ENCODE measurements at places on chromosomes 5 and 9.

- no peak for DNase-seq
These were observed 155.8 kb downstream of the DAB2IP start for GRCh38 chr9:121807069-121807822.

DNA sequence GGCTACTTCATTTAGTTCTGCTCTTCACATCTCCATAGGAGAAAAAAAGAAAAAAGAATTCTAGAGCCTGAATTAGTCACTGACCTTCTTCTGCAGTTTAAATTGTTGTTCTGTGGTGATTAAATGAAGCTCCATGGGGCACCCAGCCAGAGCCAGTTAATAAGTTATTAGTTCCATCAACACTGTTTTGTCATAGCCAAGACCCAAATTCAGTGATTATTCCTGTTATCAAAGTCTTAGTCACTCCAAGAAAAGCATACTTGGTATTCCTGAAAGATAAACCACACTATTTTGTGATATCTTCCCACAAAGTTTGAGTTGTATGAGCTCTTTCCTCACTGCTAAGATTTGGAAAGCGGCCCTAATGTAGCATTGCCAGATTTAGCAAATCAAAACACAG, 134.8 kb upstream of the RGMB start:
- DNase-seq: no peak

GRCh38 chr5:90641528-90641927, 82.9 kb downstream of the ADGRV1 start:
- DNase-seq: no peak

DNA sequence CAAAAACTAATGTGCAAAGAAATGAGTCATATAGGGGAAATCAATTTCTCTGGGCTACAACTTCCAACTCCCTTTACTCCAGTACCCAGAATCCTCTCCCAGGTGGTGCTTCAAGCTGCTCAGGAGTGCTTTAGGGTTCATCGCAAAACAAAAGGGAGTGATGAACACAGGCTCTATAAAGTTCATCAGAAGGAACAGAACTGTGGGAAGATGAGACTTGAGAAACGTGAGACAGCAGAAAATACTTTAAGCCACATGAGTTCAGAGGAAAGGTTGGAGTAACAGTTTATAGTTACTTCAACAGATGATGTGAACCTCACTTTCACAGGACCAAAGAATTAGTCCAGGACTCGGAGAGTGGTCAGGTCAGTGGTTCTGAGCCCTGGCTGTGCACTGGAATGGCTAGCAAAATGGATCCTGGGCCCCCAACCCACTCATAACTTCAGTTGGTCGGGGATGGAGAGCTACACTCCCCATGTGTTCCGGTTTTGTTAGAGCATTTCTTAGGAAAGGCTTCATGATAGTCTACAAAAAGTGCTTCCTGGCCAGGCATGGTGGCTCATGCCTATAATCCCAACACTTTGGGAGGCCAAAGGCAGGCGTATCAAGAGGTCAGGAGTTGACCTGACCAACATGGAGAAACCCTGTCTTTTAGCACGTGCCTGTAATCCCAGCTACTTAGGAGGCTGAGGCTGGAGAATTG, 4.3 kb downstream of the RPL12 start:
- no peak for DNase-seq

DNA sequence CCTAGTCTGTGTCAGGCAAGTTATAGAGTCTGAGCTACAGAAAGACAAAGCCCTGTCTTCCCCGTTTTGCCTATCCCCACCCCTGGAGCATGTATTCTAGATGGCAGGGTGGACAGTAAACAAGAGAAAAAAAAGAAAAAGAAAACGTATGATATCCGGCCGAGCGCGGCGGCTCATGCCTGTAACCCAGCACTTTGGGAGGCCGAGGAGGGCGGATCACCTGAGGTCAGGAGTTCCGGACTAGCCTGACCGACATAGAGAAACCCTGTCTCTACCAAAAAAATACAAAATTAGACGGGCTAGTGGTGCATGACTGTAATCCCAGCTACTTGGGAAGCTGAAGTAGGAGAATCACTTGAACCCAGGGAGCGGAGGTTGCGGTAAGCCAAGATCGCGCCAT, 523.0 kb upstream of the CDH9 start:
- DNase-seq: no peak

GRCh38 chr9:34419716-34420504, 38.5 kb downstream of the FAM219A start:
- no peak for DNase-seq

DNA sequence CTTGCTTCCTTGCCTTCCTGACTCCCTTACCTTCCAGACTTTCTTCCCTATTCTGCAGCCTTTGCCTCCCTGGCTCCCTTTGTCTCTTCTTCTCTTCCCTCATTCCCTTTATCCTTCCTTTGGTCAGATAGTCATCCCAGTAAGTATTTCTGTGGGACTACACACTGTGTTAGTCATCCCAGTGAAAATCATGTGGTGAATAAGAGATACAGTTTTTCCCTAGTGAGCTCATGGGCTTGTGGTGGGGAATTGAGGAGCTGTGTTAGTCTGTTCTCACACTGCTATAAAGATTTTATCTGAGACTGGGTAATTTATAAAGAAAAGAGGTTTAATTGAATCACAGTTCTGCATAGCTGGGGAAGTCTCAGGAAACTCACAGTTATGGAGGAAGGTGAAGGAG, 109.8 kb upstream of the EDIL3 start:
- DNase-seq: no peak

GRCh38 chr5:170252720-170253350, 20.1 kb downstream of the C5orf58 start:
- no peak for DNase-seq

GRCh38 chr5:132506094-132506692, 15.6 kb upstream of the IRF1 start:
- DNase-seq: no peak

GRCh38 chr5:130541617-130542221, 623.3 kb downstream of the HINT1 start:
- no peak for DNase-seq

GRCh38 chr5:77630114-77630680, 8.3 kb downstream of the OTP start:
- DNase-seq: no peak

DNA sequence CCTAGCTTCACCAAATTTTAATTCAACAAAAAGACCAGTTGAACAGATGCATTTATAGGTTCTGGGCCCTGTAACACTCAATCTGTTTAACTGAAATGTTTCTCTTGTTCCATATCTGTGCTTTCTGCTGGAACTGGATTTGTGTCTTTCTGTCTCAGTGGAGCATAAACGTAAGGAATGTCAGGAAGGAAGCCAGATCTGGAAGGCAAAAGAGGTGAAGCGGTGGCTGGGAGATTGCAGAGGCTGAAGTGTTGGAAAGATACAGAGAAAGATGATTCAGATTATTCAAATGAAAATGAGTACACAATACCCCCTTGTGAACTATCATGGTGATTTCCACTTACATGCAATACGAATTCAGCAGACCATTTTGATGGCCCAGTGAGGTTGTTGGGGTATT, 406.8 kb downstream of the BRINP1 start:
- DNase-seq: no peak

GRCh38 chr9:77013932-77014596, 5.4 kb upstream of the FOXB2 start:
- DNase-seq: no peak

- DNase-seq: no peak
These were observed 512.9 kb downstream of the NTRK2 start for GRCh38 chr9:85182383-85182782.

DNA sequence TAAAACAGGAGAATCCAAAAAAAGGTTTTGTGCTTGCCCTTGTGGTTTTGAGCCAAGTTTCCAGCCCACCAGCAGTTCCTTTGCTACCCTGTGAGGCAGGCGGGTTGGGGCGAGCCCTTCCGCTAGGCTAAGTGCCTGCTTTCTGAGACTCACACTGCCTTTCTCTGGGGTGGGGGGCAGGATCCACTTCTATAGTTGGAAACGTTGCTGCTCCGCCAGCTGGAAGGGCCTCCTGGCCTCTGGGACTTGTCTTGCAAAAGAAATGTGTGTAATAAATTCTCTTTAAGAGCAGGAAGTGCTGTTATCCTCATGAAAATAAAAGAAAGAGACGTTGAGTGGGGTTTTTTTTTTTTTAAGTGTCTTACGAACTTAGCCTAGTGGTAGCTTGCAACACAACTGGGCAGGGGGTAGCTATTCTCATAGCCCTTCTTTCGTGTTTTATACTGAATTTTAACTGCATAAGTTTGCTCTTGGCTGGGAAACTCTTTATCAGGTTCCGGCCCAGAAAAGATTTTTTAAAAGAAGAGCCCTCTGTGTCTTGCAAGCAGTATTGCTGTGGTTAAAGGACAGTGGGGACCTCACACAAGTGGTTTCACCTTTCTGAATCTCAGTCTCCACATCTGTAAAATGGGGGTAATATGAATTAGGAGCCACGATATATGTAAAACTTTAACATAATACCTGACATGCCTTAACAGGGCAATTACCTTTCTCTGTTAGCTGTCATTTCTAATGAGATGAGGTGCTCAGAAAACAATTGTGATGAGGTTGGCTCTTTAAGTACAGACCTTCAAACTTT, 19.8 kb downstream of the JADE2 start:
- DNase-seq: no peak

- no peak for DNase-seq
These were observed 9.6 kb upstream of the BTNL8 start for GRCh38 chr5:180889381-180889780.

DNA sequence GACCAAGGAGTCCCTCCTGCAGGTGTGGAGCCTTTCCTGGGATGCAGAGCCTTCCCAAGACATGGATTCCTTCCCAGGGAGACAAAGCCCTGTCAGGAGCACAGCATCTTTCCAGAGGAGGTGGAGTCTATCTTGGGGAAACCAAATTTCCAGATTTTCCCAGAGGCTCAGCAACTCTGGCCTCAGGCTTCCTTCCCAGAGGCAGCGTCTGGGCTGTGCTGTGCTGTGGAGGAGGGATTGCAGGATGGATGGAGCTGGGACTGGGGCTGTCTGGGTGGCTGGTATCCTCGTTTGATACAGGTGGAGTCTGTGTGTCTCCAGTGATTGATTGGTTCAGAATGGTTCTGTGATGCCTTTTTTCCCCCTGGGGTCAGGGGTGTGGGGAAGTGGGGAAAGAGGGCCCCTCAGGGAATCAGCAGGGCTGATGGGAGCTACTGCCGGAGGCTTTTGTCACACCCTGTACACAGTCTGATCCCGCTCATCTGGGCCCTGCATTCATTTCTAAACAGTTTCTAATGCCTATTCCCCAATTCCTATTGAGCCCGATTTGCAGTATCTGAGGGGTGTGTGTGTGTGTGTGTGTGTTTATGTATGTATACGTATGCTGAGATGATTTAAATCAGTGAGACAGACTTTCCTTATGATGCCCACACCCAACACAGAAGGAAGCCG, 16.0 kb downstream of the OR13J1 start:
- DNase-seq: no peak

DNA sequence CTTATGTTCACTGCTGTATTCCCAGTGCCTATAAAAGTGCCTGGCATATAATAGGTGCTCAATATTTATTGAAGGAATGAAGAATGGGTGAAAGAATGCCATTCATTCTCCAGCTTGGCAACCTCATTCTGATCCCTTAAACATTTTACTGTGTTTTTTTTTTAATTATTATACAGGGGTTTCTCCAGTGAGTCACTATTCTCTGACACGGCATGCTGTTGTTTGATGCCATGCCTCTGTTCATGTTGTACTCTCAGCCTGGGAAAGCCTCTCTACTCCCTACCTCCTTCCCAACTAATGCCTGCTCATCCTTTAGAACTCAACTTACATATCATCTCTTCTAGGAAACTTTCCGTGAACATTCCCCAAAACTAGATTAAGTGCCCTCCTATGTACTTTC, 70.2 kb upstream of the PHF24 start:
- no peak for DNase-seq

GRCh38 chr9:79684059-79684458, 112.3 kb downstream of the TLE4 start:
- DNase-seq: no peak

GRCh38 chr5:92380069-92380770, 997.1 kb upstream of the ARRDC3 start:
- no peak for DNase-seq

GRCh38 chr5:96856371-96856770, 19.9 kb upstream of the ERAP2 start:
- DNase-seq: no peak

DNA sequence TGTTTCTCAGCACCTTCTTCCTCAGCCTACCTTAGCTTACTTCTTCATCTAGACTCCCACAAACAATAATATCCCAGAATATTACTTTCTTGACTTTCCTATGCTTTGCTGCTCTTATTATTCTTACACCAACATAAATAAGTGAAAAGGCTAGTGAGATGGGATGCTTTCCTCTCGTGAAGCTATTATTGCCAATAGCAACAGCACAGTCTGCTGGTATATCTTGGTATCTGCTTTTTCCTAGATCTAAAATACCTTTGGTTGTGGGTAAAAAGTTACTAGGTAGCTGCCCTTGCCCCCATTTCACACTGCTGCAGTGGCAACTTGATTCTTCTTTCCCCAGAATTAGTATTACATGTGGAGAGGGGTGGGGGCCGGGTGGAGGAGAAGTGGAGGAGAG, 26.1 kb upstream of the GLIPR2 start:
- DNase-seq: no peak

Data from stimulated activated CD8-positive, alpha-beta memory T cell treated with anti-CD3 and anti-CD28 coated beads, Interleukin-7, amount 100 ng/mL, for 1 hour (primary cell).